NCI-H1694 (cell line): ENCODE measurements at places on chromosomes 3 and 15.

- DNase-seq: no peak
Observed at GRCh38 chr15:93213281-93213680, 124.3 kb upstream of the RGMA start.

DNA sequence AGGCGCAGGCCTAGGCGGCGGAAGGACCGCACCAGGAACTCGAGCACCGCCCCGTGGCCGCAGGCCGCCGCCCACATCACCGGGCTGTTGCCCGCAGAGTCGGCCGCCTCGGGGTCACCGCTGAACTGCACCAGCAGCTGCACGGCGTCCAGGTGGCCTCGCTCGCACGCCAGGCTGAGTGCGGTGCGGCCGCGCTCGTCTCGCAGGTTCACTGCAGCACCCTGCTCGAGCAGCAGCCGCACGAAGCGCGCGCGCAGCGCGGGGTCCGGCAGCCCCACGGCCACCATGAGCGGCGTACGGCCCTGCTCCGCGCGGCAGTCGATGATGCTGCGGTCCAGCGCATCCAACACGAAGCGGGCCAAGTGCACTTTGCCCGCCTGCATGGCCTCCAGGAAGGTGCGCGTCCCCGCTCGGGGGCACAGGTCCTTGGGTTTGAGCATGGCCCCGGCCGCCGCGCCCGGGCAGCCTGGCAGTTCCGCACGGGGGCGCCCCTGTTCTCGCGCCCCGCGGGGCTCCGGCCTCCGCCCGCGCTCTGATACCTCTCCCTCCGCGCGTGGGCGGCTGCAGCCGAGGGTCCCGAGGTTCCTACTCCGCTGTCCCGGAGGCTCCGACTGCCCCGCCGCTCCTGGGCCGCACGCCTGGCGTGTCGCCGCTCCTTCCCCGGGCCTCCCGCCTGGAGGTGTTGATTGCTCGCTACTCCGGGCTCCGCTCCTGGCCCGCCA lies 556 bp downstream of the ANKRD63 start:
- no peak for DNase-seq

DNA sequence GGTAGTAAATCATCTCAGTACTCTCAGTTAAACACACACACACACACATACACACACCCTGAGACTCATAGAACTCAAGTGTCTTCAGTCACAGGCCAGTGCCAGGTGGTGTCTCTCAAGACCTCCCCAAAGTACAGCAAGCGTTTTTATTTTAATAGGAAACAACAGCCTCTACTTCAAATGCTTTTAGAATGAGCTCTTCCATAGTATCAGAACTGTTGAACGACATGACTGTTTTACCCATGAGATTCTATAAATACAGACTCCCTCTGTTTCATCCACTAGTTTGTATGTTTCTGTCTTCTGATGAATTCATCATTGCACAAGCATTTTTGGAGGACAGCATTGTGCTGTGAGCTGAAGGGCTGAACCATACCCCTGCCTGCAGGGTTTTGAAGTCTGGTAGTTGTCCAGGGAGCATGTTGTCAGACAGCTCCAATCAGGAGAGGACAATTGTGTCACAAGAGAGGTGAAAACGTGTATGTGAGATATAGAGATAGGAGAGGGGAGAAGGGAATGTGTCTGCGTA lies 201.0 kb upstream of the BCL6 start:
- no peak for DNase-seq

DNA sequence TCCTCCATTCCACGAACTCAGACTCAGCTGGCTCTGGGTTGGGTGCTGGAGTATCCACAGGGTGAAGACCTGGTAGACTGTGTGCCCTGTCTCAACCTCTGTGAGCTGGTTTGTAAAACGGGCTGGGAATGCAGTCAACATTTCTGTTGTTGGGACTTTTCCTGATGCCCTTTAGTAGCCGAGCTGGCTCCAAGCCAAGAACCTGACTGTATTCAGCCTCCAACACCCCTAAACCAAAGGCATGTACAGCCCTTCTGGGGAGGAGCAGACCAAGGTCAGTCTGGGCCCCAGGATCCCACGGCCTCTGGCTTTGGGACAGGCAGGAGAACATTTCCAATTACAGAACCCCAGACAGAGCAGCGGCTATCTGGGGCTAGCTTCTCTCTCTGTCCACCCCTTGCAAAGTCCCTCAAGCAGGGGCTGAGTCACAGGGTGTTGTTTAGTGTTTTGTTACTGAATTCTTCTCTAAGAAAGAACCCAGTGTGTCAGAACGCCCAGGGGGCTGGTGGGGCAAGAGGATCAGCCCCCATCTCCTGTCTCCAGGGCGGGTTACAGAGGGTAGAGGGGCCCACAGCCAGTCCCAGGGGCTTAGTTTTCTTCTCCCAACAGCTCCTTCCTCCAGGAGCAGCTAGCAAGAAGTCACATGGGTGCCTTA lies 56.8 kb upstream of the SLC6A6 start:
- DNase-seq: no peak

- no peak for DNase-seq
Observed at GRCh38 chr3:23945663-23945912, 502 bp downstream of the NR1D2 start.

- DNase-seq: no peak
Observed at GRCh38 chr3:25536521-25537391, 108.7 kb downstream of the RARB start.

DNA sequence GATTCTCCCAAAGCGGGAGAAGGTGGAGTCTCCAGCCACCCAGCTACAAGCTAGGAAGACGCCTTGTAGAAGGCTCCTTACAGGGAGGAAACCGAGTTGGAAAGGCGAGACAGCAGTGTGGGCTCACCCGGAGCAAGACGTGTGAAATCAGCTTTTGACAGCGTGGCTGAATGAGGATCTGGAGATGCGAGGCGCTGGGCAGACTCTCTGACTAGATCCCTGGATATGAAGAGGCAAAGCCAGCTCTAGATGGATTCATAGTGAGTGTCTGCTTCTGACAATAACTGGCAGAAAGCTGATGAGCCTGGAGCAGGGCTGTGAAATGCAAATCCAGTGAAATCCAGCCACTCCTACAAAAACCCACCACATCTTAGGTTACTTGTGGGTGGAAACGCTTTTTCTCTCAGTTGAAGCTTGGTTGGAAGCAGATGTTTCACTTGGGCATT lies 41.0 kb downstream of the GOLGA6A start:
- no peak for DNase-seq

DNA sequence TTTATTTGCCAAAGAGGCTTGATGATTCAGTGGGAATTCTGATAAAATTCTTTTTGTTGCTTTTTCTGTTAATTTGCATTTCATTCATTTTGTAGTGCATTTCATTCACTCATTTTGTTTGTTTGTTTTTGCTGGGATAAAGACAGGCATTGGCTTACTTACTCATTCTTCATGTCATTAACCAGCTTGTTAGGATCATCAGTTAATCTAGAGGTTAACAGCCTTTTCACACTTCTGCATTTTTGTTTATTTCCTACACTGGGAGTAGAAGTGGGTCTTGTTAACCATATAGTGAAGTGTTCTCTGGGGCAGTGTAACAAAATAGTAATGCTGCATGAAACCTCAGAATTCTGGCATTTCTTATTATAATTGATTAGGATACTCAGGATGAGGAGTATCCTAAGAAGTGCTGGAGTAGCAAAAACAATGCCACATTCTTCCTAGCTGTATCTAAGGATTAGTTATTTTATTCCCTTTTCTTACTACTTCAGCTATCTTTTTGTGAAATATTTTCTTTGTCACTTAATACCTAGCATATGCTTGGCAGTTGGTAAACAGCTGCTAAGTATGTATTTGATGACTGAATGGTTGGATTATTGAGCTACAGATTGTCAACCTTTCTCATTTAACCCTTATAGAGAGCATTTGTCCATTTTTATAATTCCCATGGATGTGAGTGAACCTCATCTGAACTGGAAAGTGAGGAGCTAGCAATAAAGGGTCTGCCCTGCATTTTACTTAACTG lies 135.7 kb upstream of the LRRFIP2 start:
- DNase-seq: no peak

DNA sequence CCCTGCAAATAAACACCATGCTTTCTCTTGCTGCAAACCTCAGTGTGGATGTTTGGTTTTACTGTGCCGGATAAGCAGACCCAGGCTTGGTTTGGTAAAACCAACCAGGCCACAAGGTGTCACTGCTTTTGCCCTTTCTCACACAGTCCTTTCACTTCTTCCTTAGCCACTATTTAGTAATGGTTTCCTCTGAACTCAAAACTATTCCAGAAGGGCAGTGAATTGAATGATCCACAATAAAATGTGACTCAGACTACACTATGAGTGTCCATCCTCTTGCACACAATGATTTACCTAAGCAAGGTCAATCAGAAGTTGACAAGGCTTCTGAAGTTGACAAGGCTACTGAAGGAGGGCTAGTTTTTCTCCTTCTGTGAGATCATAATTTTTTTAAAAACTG lies 552.4 kb upstream of the CCDC54 start:
- no peak for DNase-seq
